HFFc6 (cell line): ENCODE measurements at places on chromosomes 1 and 21.
A peak's percentile ranks its signal among the peaks of the same experiment; 100 is the strongest.

DNA sequence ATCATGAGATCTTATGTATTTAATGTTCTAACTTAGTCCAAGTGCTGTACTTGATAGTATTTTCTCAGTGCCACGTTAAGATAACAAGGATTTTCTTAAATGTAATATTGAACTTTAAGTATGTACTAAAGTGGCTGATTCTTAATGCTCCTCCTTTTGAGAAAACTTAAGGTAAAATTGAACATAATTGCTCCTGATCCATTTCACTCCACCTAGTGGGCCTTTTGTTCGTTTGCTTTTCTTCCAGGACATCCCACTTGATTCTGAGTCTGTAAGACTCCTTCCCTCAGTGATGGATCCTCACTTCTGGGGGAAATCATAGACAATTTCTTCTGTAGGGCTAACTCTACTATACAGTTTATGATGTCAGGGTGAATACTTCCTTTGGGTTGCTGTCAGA, 173.1 kb downstream of the LMO4 start:
- DNase-seq = no peak

- no peak for DNase-seq
Measured at GRCh38 chr21:33763582-33763899, 121.2 kb downstream of the ITSN1 start.

- DNase-seq = peak; percentile 23
Measured at GRCh38 chr1:45375104-45376090, 35.2 kb upstream of the MUTYH start.

DNA sequence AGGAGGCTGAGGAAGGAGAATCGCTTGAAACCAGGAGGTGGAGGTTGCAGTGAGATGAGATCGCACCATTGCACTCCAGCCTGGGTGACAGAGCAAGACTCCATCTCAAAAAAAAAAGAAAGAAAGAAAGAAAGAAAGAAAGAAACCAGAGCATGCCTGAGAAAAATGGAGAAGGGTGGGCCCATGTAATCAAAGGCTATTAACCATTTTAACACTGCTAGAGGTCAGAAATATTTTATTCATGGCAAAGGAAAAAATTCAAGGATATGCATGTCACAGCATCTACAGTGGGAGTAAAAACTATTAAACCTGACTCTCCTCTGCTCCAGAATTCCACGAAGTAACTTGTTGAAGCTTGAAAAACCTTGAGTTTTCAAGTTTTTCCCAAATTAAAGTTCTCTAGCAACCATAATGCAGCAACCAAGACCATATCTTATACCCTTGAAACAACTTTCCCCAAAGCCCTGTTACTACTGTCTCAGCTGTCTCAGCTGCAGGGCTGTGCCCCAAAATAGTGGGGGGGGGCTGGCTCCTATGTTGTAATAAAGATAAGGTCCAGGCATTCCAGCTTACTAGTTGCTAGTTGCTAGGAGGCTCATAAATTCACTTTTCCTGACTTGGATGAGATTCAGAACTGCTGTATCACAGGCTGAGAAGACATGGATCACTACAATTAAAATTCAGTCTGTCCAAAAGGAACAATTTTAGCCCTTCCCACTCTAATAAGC, 112.9 kb upstream of the SOD1 start:
- no peak for DNase-seq

GRCh38 chr1:162497104-162497722, 405 bp upstream of the UHMK1 start:
- DNase-seq = no peak

- DNase-seq = no peak
Measured at GRCh38 chr1:19925342-19926070, 2.1 kb upstream of the PLA2G2E start.

DNA sequence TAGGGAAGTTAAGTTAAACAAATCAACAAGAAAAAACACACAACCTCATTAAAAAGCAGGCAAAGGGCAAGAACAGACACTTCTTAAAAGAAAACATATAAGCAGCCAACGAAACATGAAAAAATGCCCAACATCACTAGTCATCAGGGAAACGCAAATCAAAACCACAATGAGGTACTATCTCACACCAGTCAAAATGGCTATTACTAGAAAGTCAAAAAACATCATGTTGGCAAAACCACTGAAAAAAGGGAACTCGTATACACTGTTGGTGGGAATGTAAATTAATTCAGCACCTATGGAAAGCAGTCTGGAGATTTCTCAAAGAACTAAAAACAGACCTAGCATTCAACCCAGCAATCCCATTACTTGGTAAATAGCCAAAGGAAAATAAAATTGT, 51.1 kb downstream of the HSF2BP start:
- DNase-seq = no peak

DNA sequence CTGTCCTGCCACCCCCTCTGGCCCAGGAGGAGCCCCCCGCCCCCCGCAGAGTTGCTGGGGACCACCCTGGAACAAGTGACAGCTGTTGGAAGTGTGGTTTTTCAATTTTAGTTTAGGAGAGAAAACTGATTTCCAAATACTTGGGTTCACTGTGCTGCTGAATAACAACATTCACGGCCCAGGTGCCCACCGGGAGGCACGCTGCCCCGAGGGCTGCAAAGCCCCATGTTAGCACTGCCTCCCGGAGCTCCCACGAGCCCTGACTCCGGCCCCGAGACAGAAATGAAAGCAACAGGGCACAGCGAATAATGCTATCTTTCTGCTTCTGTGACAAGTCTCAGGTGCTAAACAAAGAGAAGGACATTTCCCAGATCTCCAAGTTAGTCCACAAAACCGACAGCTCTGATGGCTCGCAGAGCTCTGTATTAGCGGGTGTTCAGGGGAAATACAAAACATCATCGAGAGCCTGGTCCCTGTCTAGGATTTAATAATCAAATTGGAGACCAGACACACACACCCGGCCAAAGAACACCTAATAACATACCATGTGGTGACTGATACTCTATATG, 451.5 kb downstream of the KIF26B start:
- DNase-seq = no peak

DNA sequence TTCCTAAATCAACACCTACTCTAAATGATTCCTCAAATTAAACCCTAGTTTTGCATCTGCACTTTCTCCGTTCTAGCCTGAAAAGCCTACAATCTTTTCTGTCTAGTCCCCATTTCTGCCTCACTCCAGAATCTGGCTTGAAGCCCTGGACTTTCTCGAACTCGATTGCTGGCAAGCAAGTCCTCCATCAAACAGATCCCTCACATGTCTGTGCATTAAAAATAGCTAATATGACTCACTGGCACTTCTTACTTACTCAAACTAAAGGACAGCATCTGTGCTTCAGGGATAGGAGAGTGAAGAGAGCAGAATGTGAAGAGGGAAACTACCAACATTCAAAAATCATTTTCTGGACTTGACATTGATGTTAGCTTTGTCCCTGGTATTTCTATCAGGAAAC, 51.8 kb upstream of the CXADR start:
- peak; percentile 84 for DNase-seq

DNA sequence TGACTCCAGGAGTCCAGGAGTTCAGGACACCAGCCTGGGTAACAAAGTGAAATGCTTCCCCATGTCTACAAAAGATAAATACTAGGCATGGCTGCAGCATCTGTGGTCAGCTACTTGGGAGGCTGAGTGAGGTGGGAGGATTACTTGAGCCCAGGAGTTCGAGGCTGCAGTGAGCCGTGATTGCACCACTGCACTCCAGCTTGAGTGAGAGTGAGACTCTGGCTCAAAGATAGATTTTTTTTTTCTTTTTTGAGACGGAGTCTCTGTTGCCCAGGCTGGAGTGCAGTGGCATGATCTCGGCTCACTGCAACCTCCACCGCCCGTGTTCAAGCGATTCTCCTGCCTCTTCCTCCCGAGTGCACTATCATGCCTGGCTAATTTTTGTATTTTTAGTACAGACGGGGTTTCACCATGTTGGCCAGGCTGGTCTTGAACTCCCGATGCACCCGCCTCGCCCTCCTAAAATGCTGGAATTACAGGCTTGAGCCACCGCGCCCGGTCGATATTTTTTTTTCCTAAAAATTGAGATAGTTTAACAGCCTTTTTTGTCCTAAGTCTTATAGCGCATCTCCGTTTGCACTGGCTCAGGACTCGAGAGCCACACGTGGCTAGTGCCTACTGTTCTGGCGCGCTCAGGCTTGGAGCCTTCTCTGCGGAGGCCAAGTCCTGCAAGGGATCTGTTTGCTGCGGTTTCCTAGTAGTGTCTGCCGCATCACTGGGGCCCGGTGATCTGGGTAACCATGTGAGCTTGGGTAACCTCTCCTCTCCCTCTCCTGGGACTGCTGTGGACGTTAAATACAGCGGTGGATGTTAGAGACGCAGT, 1.0 kb upstream of the MFN2 start:
- no peak for DNase-seq

- no peak for DNase-seq
Measured at GRCh38 chr1:234556245-234556943, 53.6 kb downstream of the IRF2BP2 start.

- no peak for DNase-seq
Measured at GRCh38 chr1:216921866-216922265, 198.6 kb upstream of the ESRRG start.

DNA sequence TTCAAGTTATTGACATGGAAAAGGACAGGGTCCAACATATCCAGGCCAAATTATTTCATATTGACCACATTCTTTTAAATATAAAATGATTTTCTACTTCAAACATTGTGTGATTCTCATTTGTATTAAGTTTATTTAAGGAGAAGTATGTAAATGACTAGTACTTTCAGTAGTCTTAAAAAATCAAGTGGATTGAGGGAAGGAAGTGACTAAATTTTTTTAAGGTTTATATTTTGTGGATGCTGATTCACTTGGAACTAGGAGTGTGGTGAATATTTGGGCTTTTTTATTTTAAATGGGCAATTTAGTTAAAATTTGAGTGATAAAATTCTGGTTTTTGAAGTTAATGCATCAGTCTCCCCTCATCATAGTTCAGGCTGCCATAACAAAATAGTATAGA, 10.1 kb downstream of the PRRC2C start:
- DNase-seq = no peak

DNA sequence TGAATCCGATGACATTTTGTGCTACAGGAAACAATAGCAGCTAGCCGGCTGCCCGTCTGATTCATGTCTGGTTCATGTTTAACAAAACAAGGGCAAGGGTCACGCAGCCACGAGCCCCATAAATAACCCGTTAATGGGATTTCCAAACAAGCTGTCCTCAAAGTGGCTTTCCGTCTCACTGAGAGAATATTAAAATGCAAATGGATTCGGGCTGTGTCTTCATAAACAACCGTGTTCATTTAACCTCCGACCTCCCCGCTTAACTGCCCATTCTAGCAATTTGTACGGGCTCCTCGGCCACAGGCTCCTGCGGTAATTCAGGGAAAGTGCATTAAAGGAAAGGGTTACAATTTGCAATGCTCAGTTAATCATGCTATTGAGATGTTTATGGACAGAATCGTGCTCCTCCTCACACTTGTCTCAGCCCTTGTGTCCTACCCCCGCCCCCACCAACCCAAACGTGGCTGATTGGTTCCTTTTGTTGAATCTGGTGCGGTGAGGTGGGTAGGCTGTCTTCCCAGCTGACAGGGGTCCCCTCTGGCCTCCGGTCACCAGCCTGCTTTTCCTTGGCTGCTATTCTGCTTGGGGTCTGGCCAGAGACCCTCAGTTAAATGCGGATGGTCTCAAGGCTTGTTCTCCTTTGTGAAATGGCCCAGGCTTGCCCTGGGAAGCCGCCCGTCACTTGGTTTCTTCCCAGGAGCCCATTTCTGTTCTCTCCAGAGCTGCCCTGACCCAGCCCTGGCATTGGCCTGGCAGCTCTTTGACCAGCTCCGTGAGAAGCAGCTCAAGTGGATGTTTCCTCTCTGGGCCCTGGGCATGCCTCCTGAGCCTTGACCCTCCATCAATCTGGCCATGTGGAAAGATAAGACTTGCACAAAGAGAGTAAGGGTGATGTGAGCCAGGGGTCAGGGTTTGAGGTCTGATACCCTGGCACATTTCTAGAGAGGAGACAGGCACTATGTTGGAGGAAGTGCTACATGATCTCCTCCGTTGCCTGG, 200.7 kb upstream of the POU3F1 start:
- peak; percentile 60 for DNase-seq

DNA sequence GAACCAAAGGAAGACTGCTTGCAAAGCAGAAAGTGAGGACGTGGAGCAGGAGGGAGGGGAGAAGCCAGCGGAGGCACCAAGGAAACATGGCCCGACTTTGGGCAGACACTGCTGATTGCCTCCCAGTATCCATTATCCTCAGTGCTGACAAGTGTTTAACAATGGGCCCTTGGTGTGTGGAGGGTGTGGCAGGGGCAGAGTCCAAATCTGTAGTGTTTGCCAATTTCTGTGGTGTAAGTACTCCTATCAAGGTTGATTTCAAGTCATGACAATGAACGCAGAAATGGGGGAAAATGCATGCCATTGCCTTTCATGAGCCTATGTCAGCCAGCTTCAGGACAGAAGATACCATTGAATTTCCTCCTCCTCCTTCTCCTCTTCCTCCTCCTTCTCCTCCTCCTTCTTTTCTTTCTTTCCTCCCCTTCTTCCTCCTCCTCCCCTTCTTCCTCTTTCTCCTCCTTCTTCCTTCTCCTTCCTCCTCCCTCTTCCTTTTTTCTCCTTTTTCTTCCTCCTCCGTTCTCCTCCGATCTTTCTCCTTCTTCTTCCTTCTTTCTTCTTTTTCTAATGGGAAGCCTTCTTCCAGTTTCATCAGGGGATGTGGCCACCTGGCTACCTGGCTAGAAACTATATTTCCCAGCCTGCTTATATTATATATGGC, 10.3 kb upstream of the PHC2 start:
- DNase-seq = no peak

DNA sequence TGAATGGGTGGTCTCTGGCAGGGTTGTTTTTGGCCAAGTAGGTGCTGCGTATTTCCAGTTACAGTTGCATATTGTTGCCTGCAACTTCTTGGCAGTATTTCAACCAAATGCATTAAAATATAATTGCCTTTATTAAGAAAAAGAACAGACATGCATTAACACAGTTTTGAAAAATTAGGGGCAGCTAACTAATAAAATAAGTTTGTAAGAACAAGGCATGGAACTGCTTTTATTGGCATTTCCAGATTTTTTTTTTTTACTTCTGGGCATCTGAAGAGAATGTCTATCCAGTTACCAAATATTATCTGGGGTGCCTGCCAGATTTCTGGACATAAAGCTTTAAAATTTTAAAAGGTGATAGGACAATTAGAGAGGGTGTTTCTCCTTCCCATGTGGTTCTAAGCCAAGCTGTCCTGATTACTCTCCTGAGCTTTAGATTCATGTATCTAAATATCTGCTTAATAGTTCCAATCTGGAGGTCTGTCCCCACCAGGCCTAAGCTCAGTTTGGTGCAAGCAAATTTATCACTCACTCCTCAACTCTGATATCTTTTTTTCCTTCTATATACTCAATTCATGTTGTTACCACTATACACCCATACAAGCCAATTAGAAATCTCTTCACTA, 553.3 kb upstream of the USP24 start:
- no peak for DNase-seq

DNA sequence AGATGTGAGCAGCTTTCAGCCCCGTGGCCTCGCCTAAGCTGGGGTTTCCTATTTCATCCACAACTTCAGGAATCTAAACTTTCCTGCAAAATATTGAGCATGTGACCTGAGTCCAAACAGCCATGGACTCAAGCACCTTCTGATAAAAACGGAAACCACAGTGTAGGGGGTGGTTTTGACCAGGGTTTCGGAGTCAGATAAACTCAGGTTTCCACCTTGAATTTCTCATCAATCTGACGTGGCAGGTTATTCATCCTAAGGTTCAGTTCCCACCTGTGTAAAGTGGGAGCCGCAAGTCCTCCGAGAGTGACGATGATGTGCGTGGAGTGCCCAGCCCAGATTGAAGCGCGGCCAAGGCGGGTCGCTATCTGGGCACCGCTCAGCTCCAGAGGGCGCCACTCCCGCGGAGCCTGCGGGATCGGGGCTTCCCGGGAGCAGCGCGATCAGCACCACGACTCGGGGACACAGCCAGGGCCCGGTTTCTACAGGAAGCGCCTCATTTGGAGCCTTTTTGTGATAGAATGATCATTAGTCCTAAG, 871 bp upstream of the ETS2 start:
- DNase-seq = no peak

GRCh38 chr1:63982201-63982600, 208.4 kb downstream of the ROR1 start:
- DNase-seq = no peak
